ENCODE measurements at places on chromosomes 2 and 18.

DNA sequence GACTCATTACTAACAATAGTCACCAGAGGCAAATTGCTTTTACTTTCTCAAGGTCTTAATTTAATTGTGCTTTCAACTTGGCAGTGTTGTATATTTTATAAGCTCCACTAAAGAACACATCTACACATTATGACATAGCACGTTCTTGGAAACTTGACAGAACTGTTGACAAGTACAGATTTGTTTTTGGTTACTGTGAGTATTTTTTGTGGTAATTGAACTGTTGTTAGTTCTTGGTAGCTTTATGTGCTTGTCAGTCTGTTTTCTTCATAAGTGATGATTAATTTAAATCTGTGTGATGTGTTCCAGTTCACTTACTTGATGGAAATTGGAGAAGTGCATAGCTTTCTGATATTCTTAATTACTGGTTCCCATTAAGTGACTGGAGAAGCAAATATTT lies 63.9 kb downstream of the COMMD1 start:
- peak; percentile 15 for DNase-seq

- no peak for DNase-seq
Measured at GRCh38 chr2:10282611-10283105, 20.0 kb upstream of the HPCAL1 start.

GRCh38 chr2:241217320-241218031 lies 29.0 kb downstream of the ANO7 start:
- DNase-seq = peak; percentile 7

- DNase-seq = no peak
Measured at GRCh38 chr18:50424877-50425690, 50.2 kb downstream of the SKA1 start.

DNA sequence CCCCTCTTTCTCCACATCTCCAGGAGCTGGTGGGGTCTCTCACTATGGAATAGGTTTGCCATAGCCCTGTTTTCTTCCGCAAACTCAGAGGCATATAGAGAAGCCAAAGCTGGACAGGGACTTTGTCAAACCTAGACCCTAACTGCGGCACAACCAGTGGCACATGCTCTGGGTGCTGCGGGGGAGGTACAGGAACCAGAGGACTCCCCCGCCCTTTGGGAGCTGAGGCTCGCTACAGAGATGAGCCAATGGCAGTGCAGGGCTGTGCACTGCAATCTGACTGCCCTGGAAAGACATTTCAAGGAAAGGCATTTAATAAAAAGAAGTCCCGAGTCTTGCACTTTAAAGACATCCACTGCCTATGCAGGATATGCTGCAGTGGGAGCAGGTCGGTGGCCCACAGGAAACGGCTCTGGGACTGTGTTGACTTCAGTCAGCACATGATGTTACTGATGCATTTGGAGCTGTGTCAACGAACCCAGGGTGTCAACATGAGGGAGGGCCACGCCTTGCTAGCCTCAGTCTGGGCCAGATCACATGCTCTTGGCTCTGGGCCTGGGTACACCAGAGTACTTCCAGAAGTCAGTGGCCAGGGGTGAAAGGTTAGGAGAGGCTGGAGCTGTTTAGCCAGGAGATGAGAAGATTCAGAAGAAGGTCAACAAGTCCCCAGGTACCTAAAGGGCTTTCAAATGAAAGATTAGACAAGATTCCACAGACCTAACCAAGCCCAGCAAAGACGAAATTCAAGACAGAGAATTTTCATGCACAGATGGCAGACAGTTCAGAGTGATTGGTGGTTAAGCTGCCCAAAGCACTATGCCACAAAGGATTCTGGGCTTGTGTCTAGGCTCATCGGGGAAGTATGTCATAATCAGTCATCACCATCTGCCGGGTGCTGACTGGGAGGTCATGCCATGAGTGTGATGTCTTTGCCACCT lies 8.2 kb downstream of the SLC35F6 start:
- DNase-seq = peak; percentile 93

- DNase-seq = no peak
Measured at GRCh38 chr2:66437109-66437690, 2.3 kb downstream of the MEIS1 start.

DNA sequence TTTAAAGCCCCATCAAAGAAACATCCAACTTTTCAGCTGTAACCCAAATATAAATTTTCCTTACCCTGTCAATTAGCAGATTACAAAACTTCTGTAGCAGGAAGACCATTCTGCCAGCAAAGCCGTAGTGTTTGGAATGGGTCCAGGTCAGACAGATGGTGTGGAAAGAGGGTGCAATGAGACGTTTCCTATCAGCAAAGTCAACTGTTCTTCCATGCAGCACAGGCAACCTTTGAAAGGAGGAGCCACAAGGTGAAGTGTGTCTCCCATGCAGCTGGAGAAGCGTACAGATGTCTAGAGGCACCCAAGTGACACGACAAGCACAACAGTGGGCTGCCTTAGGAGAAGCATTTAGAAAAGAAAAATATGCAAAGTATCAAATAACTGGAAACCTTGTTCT lies 83.7 kb downstream of the SP3 start:
- peak; percentile 90 for DNase-seq

DNA sequence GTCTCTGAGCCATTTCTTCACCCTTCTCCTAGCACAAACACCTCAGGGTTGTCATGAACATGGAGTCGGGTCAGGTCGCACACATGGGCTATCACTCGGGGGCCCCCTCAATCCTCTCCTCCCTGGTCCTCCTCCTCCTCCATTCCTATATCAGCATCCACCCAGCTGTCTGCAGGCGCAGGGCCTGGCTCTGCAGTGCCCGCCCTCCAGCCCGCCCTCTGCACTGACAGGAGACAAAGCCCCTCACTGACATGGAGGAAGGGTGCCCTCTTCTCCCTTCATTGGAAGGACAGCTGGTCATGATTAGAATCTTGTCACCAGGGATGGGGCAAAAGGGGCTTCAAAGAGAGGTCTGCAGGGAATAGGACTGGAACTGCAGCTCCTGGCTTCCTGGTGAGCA lies 21.7 kb downstream of the HS1BP3 start:
- no peak for DNase-seq

DNA sequence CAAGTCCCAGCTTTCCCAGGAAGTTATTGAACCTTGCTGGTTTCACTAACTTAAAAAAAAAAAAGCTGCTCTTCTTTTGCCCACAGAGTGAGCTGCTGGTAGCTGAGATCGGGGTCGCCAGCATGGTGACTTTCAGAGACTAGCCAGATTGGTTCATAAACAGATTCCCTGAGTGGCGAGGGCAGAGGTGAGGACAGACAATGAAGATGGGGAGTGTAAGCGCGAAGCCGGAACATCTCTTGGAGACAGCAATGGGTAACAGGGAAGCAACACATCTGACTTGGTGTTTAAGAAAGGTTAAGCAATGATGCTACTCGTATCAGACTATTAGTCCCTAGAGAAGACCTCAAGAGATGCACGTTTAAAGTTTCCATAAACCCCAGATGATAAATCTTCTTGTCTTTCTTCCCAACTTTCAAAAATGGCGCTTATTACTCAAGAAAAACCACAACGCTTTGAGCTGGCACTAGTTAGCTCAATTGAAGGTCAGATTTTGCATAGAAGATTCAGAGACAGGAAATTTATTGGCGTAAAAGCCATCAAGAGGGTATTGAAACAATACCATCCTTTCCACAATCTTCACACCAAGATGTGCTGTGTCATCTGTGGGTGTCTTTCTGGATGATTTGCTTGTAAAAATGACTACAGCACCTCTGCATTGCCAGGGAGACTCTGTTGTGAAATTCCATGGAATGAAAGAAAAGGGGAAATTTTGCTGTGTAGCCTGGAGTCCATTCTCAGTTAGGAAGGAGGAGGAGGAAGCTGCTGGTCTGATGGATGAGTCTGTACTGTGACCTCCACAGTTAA lies 193.1 kb upstream of the CXCR4 start:
- DNase-seq = no peak

- DNase-seq = no peak
Measured at GRCh38 chr2:176392249-176392648, 123.0 kb downstream of the MTX2 start.

DNA sequence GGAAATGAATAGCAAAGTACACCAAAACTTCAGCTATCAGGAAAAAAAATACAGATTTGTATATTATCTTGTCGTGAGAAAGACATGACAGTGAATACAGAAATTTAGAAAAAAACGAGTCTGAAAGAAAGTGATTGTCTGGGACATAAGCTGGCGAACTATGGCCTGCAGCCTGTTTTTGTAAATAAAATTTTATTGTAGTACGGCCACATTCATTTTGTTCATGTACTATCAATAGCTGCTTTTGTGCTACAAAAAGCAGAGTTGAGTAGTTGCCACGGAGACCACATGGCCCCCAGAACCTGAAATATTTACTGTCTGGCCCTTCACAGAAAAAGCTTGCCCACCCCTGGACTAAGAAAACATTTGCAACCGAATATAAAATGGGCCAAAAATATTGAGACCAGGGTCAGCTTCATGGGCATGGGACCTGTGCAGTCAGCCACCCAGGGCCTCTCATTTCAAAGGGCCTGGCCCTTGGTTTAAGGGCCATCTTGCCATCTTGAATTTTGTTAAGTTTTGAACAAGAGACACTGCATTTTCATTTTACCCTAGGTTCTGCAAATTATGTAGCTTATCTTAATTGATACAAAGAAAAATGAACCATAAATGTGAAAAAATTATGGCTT lies 17.9 kb downstream of the ANTXR1 start:
- no peak for DNase-seq

- no peak for DNase-seq
Measured at GRCh38 chr18:939166-939565, 34.5 kb downstream of the ADCYAP1 start.

DNA sequence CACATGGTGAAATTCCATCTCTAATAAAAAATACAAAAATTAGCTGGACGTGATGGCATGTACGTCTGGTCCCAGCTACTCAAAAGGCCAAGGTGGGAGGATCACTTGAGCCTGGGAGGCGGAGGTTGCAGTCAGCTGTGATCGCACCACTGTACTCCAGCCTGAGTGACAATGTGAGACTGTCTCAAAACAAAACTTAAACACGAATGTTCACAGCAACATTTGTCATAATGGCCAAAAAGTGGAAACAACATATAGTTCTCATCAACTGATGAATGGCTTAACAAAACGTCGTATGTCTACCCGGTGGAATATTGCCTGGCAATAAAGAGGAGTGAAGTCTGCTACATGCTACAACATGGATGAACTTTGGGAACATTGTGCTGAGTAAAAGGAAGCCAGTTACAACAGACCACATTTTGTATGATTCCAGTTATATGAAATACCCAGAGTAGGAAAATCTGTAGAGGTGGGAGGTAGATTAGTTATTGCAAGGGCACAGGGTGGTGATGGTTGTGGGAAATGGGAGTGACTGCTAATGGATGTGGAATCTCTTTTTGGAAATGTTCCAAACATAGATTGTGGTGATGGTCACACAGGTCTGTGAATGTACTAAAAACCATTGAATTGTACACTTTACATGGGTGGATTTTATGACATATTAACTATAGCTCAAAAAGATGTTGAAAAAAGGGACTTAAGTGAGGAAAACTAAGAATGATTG lies 478.2 kb downstream of the PTPRM start:
- no peak for DNase-seq
